Activated gamma-delta T cell treated with Interleukin-2 at 50 U/mL for 16 hours (primary cell): ENCODE measurements at places on chromosomes 2 and 18.

DNA sequence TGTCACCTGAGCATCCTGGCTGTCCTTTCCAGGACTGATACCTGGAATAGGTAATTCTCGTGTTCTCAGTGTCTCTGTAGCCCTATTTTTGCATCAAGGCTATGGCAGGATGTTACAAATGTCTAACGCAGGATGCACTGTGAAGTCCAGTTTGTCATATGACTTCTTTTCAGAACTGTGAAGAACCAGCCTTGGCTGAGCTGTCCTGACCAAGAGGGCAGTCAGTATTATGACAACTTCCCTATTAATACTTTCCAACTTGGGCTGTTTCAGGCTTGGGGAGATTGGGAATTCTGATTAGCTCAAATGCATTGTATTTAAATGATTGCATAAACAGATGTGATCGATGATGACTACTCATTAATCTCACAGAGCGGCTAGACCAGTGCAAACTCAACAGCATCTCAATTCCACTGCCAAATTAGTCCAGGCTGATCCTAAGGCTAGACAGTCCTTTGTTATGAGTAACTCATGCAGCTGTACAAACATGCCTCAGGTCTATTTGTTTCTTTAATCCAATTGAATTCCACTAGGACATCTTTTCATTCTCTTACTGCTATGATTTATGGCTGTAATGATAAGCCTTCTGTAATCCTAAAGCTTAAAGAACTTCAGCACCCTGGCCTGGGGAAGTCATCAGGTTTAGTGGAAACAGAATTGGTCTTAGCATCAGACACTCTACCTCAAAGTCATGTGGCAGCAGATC lies 331.6 kb downstream of the KCNS3 start:
- no peak for DNase-seq

GRCh38 chr2:74493546-74493945 lies 5.9 kb downstream of the LBX2 start:
- no peak for DNase-seq

DNA sequence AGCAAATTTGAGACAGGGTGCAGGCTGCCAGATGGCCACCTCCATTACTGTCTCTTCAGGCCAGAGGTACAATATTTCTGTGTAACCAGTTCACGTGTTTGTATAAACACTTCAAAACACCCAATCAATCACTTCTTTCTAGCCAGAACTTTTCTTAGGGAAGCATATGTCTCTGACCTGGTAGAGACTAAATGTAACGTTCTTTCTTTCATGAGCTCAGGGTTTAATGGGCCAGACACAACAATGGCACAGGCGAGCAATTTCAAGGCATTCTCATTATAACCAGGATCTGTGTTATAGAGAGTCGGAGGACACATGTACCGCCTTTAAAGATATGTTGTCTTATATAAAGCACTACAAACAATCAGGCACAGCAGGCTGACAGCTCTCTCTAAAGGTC lies 1846.4 kb upstream of the PIK3C3 start:
- no peak for DNase-seq

DNA sequence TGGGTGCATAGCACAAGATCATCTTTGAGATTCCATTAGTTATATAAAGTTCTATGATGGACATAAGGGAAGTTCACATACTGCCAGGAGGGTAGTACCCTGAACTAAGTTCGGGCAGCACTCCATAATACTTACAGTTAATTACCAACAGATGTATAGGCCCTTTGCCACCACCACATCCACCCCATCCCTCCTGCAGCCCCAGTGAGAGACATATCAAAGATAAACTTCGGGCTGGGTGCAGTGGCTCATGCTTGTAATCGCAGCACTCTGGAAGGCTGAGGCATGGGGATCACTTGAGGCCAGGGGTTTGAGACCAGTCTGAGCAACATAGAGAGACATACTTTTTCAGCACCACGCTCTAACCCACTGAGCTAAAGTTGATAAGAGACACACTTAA lies 46.4 kb upstream of the NPAS2 start:
- no peak for DNase-seq

DNA sequence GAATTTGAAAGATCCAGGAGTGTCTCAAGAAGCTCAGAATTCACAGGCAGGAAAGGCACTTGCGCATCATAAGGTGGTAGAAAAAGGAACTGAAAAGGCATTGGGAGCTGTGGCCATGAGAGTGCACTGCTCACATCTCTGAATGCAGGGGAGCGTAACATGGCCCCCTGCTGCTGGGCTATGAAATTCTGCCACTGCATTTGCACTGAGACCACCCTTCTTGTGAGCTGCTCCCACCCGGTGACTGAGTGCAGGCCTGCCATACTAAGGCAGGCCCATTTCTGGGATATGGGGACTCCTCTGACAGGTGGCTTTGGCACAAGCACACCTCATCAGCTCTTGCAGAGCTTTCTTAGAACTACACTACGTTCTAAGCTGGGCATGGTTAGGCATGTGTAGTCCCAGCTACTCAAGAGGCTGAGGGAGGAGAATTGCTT lies 25.3 kb upstream of the STARD7 start:
- no peak for DNase-seq

GRCh38 chr2:59888015-59888414 lies 665.4 kb downstream of the BCL11A start:
- DNase-seq: peak; percentile 42
